ENCODE measurements at places on chromosomes 16 and 17.

DNA sequence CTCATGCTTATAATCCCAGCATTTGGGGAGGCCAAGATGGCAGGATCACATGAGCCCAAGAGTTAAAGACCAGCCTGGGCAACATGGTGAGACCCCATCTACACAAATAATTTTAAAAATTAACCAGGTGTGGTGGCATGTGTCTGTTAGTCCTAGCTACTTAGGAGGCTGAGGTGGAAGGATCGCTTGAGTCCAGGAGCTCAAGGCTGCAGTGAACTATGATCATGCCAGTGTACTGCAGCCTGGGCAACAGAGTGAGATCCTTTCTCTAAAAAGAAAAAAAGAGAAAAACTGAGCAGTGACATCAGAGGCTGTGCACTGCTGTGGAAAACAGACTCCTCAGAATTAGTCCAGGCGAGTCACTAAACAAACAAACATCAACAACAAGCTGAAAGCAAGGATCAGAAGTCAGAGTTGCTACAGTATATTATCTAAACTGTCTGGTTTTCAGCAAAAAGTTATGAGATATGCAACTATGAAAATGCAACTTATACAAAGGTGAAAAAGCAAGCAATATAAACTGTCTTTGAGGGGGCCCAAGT is 39.3 kb downstream of the CBFB start:
- DNase-seq = no peak

GRCh38 chr16:89884041-89884421 is 10.6 kb downstream of the TCF25 start:
- no peak for DNase-seq

DNA sequence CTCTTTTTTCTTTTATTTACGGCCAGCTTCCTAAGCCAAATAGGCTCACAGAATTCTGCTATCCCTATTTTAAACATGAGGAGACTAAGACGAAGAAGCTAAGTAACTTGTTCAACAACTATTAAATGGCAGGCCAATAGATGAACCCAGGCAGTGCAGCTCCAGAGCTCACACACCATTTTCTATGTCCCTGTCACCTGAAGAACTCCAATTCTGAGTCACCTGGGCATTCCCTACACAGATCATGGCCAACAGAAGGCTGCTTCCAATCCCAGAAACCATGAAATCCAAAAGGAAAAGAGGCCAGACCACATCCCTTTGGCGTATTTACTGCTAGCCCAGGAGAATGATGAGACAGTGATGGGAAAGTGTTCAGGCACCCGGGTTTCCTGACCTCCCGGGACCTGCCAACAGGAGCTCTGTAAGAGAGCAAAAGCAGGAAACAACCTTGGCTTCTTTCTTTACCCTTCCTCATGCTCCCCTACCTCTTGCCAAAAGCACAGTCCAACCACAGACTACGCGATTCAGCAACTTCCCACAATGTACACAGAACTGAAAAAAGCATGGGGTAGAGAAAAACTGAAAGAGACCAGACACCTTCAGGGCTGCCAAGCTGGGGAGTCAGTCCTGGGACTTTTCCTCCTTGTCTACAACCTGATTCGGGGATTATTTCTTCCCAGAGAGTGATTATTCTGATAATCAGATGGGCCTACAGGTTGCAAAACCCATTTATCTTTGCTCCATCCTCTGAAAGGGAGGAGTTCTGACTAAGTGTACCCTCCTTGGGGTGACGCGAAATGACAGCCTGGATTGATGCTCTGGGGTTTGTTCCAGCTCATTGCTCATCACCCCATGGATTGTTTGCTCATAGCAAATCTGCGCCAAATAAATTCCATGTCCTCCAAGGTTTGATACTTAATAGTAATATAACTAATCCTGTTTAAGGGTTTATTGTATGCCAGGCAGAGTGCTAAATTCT is 47.8 kb upstream of the HAS3 start:
- DNase-seq = no peak

- DNase-seq = no peak
Observed at GRCh38 chr17:50952013-50952412, 85.9 kb upstream of the TOB1 start.

DNA sequence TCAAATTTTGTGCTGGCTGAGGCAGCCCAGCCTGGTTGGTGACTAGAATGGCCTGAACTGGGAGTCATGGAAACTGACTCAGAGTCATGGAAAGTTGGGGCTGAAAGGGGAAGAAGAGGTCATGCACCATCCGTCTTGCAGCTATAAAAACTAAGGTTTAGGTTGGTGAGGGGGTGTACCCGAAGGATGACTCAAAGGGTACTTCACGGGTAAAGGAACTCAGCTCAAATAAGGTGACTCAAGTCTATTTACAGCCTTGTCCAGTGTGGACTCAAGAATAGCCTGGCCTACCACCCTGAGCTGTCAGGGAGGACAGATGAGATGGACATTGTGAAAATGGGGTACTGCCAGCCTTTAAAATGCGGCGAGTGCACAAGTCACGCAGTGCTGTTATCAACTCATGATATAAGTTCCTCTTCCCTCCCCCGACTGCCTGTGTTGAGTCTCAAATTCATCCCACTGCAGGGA is 18.6 kb downstream of the CD300LB start:
- no peak for DNase-seq

DNA sequence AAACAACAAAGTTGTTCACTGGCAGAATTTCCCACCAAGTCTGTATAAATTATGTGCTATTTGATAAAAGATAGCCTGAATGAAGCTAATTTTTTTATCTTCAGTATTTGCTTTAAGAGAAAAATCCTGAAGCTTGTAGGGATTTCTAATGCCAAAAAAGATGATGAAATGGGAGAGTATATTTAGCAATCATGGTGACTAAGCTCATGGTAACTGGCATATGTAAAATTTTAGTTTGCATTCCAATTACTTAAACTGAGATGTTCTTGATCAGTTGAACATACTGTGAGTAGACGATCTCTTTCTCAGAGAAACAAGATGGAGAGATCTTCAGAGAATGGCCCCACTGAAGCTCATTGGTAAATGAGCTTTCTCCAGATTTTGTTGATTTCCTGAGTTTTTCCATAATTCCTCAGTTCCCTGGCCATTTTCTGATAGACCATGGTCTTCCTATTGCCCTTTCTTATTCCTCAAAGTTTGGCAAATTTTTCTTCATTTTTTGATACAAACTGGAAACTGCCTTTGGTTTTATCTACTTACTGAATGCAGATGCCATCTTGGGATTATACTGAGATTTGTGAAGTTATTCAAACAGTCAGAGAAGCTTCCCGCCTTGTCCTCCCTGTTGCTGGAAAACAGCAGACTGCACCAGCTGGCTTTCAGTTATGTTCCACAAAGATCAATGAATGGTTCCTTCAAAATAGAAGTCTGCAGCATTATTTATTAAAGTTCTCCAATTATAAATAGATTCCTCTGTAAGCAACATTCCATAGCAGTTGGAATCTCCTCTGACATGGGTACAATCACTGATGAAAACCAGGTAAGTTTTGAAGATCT is 68.3 kb upstream of the ALOX12 start:
- peak; percentile 13 for DNase-seq

- no peak for DNase-seq
Observed at GRCh38 chr16:23597003-23597756, 1.1 kb upstream of the NDUFAB1 start.

GRCh38 chr17:50035421-50035879 is 20.5 kb upstream of the ITGA3 start:
- DNase-seq = no peak

DNA sequence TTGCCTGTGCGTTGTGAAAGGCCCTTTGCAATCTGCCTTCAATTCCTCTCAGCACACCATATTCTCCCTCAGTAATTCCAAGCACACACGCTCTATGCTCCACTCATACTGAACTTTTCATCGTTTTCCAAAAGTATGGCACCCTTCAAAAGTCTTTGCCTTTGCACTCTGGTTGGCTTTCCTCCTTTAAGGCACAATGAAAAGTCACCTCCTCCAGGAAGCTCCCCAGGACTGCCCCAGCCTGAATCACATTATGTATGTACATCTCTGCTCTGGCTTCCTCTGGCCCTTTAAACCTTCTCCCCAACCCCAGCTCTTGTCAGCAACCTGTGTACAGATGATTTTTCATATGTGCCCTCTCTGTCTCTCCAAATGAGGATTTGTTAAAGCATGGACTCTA is 250.7 kb downstream of the MAF start:
- DNase-seq = no peak

DNA sequence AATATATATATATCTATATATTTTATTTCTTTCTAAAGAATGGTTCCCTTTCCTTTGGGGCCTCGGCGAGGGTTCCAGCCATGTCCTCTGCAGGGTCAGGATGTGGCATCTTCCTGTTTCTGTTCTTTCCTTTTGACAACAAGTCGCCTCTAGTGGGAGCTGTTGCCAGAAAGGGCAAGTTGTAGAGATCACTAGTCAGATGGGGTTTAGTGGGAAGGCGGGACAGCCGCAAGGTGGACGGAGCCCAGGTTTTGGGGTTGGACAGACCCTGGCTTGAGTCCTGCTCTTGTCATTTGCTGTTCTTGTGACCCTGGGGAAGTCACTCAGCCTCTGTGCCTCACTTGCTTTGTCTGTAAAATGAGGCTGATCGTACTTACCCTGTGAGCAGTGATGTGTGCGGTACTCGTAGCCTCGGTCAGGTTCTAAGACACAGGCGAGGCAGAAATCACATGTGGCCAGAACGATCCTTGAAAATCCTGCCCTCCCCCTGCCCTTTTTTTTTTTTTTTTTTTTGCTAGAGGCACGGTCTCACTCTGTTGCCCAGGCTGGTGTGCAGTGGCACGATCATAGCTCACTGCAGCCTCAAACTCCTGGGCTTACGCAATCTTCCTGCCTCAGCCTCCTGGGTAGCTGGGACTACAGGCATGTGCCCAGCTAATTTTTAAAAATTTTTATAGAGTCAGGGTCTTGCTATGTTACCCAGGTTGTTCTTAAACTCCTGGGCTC is 80.1 kb downstream of the ABCC6 start:
- no peak for DNase-seq

DNA sequence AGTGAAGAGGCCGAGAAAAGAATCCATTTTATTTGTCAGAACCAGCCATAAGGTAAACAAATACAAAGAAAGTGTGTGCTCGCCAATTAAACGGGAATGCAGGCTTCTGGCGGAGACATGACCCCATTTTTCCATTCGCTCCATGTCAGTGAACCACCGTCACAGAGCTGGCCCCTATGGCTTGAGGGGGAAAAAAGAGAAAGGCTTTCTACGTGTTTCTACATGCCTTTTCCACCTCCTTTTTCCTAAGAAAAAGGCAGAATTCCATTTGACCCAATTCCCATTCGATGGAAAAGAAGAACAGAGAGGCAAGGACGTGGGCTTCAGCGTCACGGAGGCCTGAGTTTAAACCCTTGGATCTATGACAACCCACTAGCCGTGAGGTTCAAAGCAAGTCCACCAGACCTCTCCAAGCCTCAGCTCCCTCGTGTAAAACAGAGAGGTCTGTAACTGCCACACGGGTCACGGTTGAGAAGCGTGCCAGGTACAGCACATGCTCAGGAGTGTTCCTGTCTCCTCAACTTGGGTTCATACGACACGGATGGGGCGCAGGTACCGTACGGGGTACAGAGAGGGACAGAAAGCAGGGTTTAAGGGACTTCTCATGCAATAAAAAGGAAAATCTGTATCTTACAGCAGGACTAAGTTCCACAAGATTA is 91.9 kb downstream of the NXN start:
- DNase-seq = no peak

DNA sequence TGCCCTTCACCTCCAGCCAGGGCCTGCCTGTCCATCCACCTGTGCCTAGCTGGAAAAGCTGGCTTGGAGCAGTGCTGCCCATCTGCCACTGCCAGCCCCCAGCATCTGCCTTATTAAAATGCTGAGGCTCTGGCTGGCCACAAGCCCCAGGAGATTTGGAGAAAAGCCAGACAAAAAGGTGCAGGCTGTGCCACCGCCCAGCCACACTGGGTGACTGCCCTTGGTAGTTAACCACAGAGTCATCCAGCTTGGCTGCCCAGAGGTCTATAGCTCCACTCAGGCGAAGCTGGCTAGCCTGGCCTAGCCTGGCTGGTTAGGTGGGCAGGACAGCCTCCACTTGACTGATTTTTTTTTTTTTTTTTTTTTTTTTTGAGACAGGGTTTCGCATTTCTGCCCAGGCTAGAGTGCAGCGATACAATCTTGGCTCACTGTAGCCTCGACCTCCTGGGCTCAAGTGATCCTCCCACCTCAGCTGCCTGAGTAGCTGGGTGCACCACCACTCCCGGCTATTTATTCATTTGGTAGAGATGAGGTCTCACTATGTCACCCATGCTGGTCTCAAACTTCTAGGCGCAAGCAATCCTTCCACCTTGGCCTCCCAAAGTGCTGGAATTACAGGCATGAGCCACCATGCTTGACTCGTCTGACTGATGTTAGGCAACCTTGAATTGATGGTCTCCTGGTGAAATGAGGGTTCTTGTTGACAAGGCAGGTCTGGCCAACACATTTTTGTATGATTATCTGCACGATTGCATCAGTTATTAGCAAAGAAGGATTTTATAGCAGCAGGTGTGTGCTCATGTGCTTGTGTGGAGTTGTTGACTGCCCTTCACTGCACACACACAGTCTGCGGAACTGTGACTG is 103.8 kb downstream of the RAB11FIP4 start:
- DNase-seq = no peak

- DNase-seq = peak; percentile 98
Observed at GRCh38 chr17:7614425-7615264, at the start of gene FXR2. FXR2 (minus strand) TSS chr17:7614897; CDS start chr17:7614532, 365 bp downstream.

DNA sequence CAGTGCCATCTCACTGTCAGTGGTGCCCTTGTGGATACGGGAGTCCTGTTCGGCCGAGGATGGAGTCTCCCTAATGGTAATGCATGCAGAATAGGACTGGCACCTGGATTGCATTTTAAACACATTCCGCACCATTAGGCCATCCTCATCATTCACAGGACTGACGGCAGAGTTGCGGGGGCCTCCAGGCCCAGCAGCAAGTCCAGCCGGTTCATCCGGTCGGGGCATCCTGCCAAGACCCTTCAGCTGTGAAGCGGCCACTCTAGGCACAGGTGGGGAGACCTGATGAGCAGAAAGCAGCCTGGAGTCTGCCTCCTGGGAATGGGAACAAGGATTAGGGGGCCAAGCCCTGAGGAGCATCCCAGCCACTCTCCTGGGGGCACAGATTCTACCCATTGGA is 90.3 kb upstream of the XYLT1 start:
- DNase-seq = no peak

DNA sequence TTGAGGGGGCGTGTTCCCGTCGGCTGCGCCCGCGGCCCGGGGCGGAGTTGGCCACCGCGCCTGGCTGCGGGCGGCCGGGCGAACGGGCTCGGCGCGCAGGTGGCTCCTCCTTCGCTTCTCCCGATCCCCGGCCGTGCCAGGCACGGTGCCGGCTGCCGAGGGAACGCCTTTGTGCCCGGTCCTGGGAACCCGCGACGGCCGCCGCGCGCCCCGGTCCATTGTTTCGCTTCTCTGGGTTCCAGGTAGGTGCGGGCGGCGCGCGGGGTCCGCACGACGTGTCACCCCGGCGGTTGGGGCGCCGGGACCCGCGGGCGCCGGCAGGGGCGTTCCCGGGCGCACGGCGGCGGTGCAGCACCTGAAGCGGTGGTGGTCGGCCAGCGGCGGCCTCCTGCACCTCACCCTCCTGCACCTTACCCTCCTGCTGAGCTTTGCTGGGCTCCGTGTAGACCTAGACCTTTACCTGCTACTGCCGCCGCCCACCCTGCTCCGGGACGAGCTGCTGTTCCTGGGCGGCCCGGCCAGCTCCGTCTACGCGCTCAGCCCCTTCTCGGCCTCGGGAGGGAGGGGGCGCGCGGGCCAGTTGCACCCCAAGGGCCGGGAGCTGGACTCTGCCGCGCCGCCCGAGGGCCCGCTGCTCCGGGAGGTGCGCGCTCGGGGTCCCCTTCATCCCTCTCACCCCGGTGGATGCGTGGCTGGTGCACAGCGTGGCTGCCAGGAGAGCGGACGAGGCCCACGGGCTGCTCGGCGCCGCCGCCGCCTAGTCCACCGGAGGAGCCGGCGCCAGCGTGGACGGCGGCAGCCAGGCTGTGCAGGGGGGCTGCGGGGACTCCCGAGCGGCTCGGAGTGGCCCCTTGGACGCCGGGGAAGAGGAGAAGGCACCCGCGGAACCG is 99.9 kb downstream of the EFCAB13 start:
- no peak for DNase-seq

Data from amniotic stem cell (primary cell).